PC-9 (cell line): ENCODE measurements at places on chromosomes 6 and 20. TPM values are rescaled to one million over a fixed set of nuclear protein-coding genes. Genes with fewer than 3 reads are reported as not detected.

The ARHGAP18 gene
- 12.8 and 15.0 TPM in 2 replicates for total RNA-seq

The NDUFAF4 gene
- 32.1 and 35.7 TPM in 2 replicates for total RNA-seq

The TSBP1 gene
- not detected in 2 replicates for total RNA-seq

GRCh38 chr6:37673436-37673835, 24.2 kb downstream of the MDGA1 start:
- no peak for DNase-seq

DNA sequence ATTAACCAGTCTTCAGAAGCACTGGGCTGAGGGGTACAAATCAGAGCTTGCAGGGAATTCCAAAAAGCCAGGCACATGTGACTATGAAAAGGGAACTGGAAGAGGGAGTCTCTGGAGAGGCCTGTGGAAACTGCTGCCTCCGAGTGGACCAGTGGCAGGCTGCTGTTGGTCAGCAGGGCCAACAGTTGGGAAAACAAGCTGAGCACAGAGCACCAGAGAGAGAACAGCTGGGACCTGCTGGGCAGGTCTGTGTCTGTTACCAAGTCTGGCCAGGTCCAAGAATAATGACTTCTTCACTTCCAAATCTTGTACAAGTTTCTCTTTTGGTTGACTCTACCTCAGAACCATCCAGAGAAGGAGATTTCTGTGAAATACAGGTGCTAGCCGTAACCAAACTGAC, 81.4 kb downstream of the LIN28B start:
- DNase-seq, result no peak

The SMLR1 gene
- total RNA-seq, result not detected in 2 replicates
